ENCODE measurements at places on chromosomes 7 and 10.

GRCh38 chr7:8176370-8177081 lies 85.4 kb downstream of the ICA1 start:
- DNase-seq, result no peak

- no peak for DNase-seq
Observed at GRCh38 chr7:92641921-92642511, 51.8 kb upstream of the FAM133B start.

DNA sequence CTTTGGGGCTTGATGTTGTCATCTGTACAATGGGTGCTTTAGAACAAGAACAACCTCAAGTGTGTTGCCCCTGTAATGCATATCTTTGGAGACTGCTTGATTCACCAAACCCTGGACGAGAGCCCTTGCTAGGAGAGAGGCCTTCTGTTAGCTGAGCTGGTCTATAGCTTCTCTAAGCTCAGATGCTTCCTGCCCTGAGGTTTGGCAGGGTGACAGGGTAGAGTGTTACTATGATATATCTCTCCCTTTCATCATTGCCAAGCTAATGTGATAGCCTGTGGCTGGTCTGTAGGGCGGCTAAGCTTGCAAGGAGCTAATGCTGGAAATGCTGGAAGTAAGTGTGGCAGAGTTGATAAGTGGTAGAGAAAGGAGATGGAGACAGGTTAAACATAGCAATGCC lies 364.1 kb downstream of the RPS24 start:
- DNase-seq, result no peak

DNA sequence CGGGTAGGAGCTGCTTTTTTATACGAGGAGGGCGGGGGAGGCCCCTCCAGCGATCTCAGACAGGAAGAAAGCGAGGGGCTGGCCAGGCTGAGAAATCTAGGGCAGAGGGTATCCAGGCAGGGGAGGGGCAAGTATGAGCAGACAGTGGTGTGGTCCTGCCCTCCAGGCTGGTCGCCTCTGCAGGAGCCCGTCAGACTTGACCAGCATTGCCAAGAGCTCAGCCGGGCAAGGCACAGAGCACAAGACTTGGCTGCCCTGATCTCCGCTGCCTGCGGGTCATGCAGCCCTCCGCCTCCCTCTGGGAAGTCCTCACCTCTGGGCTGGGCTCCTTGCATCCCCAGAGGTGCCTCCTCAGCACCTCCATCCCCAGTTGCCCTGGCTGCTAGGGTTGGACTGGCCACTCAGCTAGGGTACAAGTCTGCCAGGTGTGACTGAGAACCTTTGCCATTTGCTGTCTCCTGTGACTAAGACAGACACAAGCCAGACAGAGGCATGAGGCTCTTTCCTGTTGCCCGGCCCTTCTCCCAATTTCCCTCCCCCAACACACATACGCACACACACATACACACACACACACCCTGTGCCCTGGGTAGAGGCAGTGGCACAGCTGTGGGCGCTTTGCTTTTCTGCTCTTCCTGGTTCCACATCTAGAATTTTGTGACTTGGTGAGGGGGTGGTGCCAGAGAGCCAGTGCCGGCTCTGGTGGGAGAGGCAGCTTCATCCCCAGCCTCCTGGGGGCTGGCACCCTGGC lies 59.1 kb upstream of the PPIF start:
- no peak for DNase-seq

DNA sequence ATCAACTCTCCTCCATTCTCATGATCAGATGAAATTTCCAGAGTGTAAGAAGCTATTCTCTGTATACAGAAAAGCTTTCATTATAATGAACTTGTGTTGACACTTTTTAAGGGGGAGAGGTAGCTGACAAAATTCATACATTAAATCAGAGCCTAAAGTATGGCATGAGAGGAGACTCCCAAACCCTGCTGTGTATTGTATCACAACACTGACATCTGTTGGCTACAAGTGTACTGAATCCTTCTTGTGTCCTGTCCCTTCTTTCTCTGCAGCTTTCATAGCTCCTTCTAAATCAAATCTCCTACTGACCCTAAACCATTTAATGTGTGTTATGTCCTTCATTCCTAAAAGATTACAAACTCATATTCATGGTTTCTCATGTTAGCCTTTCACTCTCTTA lies 70.9 kb downstream of the GCC1 start:
- DNase-seq, result peak; percentile 15

DNA sequence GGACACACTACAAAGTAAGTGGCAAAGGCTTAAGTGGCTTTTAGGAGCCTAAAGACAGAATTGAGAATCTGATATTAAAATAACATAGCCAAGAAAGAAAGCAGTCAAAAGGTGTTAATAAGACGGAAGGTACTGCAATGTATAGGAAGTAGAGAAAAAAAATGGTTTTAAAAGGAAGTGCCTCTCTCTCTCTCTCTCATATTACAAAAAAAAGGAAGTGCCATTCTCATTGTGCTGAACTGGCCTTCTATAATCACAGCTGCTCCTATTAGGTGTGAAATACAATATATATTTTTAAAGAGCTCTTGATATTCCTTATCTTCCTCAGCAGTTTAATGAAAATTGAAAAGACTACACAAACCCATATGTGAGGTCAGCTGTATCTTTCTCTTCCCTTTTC lies 199.4 kb upstream of the NPVF start:
- DNase-seq, result no peak

DNA sequence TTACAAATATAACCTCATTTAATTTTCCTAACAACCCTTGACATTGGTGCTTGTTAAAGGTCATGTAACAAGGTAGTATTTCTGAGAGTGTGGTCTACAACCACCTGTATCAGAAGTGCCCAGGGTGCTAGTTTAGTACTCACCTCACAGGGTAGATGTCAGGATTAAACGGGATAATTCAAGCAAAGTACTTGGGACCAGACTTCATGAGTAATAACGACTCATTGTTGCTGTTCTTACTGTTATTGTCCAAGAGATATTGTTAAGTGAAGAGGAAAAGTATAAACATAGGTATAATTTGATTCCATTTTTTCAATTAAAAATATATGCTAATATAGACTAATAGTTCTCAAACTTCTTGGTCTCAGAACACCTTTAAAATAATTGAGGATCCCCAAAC lies 179.3 kb downstream of the WNT2 start:
- no peak for DNase-seq

DNA sequence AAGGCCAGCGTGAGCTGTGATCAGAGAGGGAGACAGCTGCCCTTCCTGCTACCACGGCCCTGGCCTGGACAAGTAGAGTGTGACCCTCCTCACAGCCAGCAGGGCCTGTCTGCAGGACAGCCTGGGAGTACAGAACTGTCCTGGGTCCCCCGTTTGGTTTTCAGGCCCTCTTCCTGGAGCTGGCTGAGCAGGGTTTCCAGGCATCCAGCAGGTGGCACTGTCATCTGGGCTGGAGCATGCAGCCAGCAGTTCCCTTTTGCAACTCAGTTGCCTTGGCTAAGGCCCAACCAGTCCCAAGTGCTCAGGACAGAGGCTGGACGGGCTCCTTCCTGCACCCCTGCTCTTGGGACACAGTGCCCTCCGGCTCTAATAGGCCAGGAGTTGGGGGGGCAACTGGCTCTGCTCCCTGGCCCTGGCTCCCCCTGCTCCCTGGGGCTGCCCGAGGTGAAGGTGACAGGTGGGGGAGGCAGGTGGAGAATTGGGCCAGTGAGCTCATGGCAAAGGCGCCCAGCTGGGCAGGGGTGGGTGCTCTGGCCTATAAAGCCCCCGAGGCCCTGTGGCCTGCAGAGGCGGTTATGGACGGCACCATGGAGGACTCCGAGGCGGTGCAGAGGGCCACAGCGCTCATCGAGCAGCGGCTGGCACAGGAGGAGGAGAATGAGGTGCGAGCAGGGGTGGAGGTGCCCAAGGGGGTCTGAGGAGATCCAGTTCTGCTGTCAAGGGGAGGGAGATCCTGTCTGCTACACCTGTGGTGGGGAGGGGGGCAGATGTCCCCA lies at the start of gene ANKRD2:
Gene ANKRD2 (plus strand): TSS at position 566 of the 776 bp plus-strand sequence. CDS start 10 bp downstream, at position 576.
- DNase-seq, result no peak

Measured in HFF-Myc (cell line).